ENCODE measurements at places on chromosomes 5 and 9.

- no peak for DNase-seq
Observed at GRCh38 chr5:148776261-148776660, 50.1 kb upstream of the ADRB2 start.

DNA sequence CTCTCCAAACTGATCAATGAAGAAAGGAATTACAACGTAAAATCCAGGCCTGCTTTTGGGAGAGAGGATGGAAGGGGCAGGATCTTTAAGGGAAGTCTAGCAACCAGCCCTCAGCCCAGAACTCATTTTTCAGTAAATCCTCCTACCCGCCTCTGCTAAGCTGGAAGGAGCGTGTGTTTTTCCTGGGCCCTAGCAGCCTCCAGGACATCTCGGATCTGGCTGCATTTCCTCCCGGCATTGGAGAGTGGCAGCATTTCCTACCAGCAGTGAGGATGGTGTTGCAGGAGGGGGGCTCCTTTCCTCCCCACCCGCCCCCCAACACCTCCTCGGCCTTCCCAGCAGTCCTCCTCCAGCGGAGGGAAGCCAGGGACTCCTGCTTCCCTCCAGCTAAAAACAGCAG lies 54.5 kb downstream of the DCP2 start:
- no peak for DNase-seq

GRCh38 chr9:131853434-131853833 lies 113.6 kb upstream of the RAPGEF1 start:
- no peak for DNase-seq

- no peak for DNase-seq
Observed at GRCh38 chr5:114447084-114447773, 85.4 kb downstream of the KCNN2 start.

GRCh38 chr5:108345541-108346171 lies 36.2 kb downstream of the FBXL17 start:
- DNase-seq, result no peak

- no peak for DNase-seq
Observed at GRCh38 chr5:4627929-4628328, 512.2 kb upstream of the ADAMTS16 start.

GRCh38 chr5:32027717-32028458 lies 146.2 kb downstream of the GOLPH3 start:
- DNase-seq, result no peak

GRCh38 chr5:68381060-68381459 lies 165.5 kb downstream of the PIK3R1 start:
- no peak for DNase-seq

DNA sequence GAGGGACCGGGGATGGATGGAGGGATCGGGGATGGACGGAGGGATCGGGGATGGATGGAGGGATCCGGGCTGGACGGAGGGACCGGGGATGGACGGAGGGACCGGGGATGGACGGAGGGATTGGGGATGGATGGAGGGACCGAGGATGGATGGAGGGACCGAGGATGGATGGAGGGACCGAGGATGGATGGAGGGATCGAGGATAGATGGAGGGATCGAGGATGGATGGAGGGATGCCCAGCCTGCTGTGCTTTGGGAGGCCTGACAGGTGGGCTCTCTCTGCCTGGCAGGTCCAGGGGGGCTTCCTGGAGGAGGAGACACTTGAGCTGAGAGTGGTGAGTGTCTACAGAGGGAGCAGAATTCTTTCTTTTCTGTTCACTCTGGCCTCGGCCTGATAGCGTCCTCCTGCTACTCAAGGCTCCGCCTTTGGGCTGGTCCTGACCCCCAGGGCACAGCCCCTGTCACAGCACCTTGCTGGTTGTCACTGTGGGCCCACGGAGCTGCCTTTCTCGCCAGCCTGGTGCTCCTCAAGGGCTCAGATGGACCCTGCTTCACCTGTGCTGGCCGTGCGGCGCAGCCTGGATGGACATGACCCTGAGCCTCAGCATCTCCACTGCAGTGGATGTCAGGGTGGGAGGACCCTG lies 42.2 kb upstream of the RNF130 start:
- DNase-seq, result no peak

DNA sequence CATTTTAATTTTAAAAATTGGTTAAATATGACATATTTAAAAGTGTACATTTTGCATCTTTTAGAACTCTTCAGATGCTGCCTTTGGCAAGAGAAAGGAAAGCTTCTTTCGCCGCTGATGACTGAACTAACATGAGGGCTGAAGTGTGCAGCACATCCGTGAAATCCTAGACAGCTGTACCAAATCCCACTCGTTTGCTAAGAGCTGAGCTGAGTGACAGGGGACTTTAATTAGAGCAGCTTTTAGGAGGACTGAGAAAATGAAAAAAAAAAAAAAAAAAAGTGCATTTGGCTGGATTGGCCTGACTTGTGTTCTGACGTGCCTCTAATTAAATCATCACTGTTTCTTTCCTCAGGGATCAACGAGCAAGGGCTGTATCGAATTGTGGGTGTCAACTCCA lies 271.3 kb downstream of the ARHGAP26 start:
- no peak for DNase-seq

DNA sequence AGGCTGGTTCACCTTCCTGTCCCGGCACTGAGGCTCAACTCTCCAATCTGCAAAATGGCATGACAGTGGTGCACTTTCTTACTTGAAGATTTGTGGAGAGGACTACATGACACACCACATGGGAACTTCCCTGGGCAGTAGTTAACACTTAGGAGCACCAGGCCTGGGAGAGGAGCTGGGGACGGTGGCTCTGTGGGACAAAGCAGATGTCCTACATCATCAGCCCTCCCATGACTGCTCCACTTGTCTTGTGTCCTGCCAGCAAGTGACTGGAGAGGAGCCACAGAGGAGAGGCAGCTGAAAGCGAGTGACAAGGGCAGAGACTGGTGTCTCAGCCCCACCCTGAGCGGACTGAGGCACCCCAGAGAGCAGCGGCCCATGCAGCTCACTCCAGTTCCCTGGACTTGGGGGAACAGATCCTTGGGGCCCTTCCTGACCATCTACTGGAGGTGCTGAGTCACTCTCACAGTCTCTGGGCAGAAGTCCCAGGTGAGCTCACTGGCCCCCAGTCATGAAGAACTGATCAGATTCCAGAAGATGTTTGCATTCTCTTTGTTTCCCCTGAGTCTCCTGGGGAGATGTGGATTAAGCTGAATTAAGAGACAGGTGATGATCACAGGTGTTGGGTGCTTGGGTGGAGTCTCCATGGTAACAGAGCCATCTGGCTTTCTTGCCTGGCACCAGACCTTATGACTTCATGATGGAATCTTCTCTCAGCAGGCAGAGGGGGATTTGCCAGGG lies 13.2 kb upstream of the SLC25A48 start:
- DNase-seq, result no peak

- no peak for DNase-seq
Observed at GRCh38 chr5:22644859-22645258, 208.3 kb downstream of the CDH12 start.

- no peak for DNase-seq
Observed at GRCh38 chr9:34125681-34126206, 754 bp downstream of the DCAF12 start.

DNA sequence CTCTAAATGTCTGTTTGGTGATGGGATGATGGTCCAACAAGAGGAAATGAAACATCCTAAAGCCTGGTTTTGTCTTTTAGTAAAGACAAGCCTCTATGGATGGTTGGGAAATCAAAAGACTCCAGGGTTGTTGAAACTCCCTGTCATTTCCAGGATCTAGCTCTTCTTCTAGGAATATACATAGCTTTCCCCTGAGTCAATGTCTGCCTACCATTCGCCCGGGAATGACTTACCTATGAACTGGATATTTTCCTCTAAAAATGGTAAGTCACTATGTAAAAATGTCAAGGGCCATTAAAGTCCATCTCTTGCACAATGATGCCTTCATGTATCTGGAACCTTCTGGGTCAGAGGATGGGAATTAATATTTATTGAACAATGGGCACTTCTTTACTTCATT lies 11.1 kb upstream of the KIF12 start:
- no peak for DNase-seq

DNA sequence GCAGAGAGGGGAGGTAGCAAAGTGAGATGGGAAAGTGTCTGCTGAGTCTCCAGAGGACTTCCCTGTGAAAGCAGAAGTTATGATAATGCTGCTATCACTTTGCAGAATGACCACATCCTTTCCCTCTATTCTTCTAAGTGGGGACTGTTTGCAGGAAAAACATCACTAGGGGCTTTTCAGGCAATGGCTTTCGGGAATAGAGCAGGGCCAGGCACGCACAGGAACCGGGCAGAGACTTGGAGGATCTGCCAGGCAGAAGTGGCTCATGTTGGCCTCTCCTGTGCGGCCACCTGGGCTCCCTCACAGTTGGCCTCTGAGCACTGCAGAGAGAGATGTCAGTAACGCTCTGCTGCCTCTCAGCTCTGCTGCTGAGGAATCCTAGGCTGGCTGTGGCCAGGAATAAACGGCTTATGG lies 214.7 kb downstream of the MAST4 start:
- no peak for DNase-seq
